NCI-H2171 (cell line): ENCODE measurements at places on chromosomes 2 and 18.

DNA sequence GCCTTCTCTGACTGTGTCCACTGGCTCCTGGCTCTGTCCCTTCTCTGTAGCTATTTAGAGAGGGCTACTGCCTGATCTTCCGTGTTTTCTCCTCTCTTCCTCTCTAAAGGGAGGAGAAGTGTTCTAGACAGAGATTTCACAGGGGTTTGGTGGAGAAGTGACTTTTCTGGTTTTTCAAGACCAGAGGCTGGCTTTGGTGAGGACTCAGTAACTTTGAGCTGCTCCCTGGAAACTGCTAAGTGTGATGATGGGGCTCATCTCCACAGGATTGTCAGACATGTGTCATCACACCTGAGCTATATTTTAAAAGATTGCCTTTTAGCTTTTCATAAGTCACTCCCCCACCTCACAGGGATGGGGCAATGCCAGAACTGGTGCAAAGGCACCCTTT lies 6.2 kb downstream of the MAL start:
- no peak for DNase-seq

DNA sequence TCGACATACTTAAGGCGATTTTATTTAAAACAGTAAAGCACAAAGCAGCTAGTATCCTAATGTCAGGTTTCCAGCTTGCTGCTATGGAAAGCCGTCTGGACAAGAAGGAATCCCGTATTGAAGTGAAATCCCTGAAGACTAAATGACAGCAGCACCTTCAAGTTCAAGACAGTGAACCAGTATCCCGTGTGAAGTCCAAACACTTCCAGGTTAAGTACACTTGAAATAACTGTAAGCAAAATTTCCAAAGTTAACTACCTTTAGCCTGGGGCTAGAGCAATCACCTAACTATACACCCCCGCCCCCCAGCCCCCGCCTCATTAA lies 1.2 kb downstream of the MBOAT2 start:
- no peak for DNase-seq

- DNase-seq, result no peak
These were observed 6.9 kb upstream of the RALB start for GRCh38 chr2:120245520-120246332.

DNA sequence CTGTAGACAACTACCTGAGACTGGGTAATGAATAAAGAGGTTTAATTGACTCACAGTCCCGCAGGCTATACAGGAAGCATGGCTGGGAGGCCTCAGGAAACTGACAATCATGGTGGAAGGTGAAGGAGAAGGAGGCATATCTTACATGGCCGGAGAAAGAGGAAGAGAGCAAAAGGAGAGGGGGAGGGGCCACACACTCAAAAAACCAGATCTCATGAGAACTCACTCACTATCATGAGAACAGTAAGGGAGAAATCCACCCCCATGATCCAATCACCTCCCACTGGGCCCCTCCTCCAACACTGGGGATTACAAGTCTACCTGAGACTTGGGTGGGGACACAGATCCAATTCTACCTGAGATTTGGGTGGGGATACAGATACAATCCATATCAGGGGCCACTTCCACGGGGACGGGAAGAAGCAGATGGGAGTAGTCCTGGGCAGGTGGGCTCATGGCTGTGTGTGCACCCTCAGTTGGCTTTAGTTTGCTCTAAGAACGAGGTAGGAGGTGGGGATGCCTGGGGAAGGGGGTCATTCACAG lies 9.9 kb downstream of the MAB21L4 start:
- no peak for DNase-seq

GRCh38 chr18:10140461-10141282 lies 226.9 kb downstream of the VAPA start:
- DNase-seq, result no peak

- no peak for DNase-seq
These were observed 91.7 kb downstream of the AFF3 start for GRCh38 chr2:100050685-100051084.

DNA sequence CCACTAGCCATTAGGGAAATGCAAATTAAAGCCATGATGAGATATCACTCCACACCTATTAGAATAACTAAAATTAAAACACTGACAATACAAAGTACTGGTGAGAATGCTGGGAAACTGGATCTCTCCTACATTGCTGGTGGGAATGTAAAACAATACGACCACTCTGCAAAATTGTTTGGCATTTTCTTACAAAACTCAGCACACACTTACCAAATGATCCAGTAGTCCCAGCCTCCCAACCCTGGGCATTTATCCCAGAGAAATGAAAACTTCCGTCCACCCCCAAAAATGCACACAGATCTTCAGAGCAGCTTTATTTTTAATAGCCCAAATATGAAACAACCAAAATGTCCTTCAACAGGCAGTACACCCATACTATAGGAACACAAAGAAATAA lies 8.9 kb upstream of the TMSB10 start:
- no peak for DNase-seq

DNA sequence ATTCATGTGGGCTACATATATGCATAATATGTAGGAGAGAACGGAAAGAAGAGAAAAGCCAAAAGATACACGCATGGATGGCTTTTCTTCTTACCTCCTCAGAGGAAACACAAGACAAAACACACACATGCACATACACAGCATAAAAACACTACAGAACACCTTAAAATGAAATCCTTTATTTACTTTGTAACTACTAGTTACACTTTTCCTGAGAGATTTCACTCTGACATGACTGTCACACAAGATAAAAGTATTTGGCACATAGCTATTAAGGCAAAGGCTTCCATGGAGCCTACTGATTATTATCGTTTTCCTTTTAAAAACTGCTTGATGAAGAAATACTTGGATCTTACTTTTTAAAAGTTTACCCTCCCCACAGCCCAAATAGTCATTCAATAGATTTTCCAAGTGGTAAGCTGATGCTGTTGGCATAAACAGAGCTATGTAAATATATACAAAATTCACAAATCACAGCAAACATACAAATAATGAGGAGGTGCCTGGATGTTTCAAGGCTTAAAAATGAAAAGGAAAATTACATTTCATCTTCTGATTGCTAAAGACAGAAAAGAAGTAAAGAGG lies 8.6 kb downstream of the ZEB2 start:
- DNase-seq, result no peak

DNA sequence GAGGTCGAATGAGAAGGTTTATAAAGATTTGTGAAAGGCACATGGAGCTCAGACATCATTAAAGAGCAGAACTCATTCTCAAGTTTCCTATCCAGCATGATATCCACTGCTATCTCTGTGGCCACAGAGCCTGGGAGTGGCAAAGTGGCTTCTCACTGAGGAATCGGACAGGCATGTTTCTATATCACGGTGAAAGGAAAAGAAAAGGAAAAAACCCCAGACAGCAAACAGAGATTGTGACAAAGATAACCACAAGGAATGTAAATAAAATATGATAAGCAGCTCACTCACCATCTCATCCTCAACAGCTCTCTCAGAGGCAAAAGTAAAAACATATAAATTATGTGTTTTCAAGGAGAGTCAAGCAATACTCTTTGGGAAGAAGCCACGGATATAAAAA lies 2.5 kb downstream of the PID1 start:
- DNase-seq, result no peak

- no peak for DNase-seq
These were observed 36.6 kb downstream of the TIMM21 start for GRCh38 chr18:74184875-74185274.

DNA sequence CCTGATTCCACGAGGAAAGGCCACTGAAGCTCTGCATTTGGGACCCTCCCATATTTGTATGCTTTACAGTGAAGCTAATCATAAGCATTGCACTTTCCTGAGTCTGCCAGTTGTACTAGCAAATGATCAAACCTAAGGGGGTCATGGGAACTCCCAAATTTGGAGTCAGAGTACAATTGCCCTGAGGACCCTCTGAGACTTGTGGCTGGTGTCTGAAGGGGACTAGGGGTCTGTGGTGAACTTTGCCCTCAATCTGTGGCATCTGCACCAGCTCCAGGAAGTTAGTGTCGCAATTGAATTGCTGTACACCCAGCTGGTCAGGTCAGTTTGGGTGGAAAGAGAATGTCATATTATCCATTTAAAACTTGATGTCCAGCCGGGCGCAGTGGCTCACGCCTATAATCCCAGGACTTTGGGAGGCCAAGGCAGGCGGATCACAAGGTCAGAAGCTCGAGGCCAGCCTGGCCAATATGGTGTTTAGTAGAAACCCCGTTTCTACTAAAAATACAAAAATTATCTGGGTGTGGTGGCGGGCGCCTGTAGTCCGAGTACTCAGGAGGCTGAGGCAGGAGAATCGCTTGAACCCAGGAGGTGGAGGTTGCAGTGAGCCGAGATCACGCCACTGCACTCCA lies 18.1 kb downstream of the SOWAHC start:
- no peak for DNase-seq

GRCh38 chr18:36281936-36282335 lies 15.6 kb upstream of the FHOD3 start:
- peak; percentile 36 for DNase-seq

- DNase-seq, result no peak
These were observed 310.8 kb downstream of the PIEZO2 start for GRCh38 chr18:10838553-10838952.

GRCh38 chr2:85807756-85808155 lies 54.0 kb downstream of the ATOH8 start:
- DNase-seq, result no peak

- DNase-seq, result no peak
These were observed 313.8 kb downstream of the LNPK start for GRCh38 chr2:175688243-175688642.

GRCh38 chr2:44639399-44639798 lies 277.7 kb downstream of the CAMKMT start:
- DNase-seq, result no peak

DNA sequence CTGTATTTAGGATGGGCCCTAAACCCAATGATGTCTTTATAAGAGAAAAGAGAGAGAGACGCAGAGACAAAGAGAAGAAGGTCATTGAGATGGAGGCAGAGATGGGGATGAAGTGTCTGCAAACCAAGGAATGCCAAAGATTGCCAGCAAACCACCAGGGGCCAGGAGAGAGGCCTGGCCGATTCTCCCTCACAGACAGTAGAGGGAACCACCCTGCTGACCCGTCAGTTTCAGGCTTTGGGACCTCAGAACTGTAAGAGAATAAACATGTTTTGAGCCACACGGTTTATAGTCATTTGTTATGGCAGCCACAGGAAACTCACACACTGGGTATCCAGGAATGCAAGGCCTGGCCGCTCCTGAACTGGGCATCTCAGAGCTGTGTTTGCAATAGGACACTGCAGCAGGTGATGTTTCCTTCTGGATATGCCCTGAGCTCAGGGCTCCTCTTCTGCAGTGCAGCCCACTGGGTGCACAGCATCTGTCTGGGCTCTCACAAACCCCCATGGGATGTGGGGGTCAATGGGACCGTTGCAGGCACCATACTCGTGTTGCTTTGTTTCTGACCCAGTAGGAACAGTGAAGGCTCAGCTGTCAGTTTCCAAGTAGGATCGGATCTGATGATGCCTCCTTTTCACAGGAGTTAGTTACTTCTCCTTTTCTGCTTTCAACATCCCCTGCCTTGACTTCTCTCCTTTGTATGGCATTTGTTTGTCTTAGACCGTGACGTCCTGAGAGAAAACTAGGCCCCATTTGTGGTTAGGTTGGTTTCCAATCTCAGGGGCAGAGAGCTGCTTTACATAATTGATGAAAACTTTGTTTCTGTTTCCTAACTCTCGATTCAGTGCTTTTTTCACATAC lies 20.8 kb downstream of the PTPN18 start:
- no peak for DNase-seq

DNA sequence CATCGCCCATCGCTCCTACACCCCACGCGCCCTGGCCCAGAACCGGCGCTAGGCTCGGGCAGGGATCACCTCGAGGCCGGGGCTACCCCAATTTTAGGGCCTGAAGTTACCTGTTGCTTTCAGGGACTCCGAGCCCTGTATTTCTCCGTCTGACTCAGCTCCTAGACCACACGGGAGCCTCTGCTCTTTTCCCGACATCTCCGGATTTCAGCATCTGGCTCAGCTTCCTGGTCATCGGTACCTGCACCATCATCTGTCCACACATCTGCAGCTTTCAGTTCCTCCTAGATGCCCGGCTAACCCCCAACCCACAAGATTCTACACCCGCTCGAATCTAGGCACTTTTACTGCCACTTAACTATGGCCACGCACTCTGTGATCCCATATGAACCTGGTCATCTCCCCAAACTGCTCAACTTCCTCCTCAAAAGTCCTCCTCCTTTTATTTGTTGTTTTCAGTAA lies 12.1 kb upstream of the HMSD start:
- DNase-seq, result no peak

DNA sequence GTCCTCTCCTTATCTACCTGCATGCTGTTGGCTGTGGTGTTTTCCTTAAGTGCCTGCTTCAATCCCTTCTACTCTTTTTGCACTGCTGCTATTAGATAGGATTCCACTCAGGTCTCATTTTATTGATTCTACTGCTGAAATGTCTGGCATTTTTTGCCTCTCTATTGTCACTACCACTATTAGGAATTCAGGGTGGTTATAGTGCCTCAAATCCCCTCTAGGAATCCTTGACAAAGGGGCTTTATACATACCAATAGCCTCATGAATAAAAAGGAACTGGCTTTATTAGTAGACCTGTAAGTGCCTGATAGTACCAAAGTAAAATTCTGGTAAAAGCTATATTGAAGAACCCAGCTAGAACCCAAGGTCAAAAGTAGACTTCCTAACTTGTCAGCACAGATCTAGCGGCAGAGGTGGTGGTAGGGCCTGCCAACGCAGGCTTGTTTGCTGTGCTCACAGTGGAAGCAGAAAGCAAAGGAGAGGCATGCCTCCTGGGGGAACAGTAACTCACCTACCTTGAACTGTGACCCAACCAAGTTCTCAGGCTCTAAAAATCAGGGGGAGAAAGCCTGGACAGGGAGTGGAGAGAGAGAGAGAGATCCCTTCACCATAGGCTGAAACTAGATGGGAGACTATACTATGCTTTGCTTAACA lies 200.8 kb downstream of the RAB3GAP1 start:
- no peak for DNase-seq

- DNase-seq, result peak; percentile 79
These were observed 96.2 kb upstream of the ZNF532 start for GRCh38 chr18:58768293-58768974.

DNA sequence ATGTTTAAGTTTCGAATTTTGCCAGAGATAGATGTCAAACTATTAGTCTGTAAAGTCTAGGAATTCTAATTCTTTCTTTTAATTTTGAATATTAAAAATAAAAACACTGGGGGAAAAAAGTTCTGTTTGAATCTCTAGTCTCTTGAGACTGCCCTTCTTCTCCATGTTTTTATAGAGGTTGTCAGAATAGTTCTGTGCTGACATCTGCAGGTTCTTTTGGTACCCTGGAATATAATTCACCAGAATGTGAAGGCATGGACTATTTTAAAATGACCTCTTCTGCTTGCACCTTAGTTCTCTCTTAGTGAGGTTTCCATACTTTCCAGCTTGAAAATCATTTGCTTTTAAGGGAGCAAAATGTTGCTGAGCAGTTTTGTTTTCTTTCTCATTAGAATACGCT lies 121.0 kb upstream of the MSTN start:
- DNase-seq, result no peak

GRCh38 chr2:207801259-207801658 lies 31.6 kb upstream of the FZD5 start:
- DNase-seq, result no peak

DNA sequence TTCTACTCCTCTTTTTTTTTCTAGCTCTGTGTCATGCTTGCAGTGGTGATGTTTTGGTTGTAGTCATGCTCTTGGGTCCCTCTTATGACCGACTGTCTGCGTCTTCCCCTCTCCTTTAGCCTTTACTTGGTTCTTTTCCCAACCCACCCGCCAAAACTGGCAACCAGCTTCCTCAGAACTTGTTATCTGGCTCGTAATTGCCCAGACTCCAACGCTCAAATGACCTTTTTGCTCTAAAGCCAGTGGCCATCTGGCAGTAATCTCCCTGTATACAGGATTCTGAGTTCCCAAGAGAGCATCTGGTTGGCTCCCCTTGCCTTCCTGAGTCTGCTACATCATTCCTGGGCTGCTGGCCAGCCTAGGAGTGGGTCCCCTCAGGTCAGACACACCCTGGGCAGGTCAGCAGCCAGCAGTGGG lies 147.2 kb downstream of the MGAT5 start:
- no peak for DNase-seq
